Umbilical cord (tissue), 2 donors: ENCODE measurements at places on chromosomes 12 and 14. TPM values are rescaled to one million over a fixed set of nuclear protein-coding genes. Genes with fewer than 3 reads are reported as not detected.
A peak's percentile ranks its signal among the peaks of the same experiment; 100 is the strongest.

- DNase-seq = peak; percentile 58
Observed at GRCh38 chr12:25811656-25812126, 146.8 kb upstream of the RASSF8 start.

- DNase-seq = no peak
Observed at GRCh38 chr14:103301512-103302354, 32.3 kb upstream of the EIF5 start.

GRCh38 chr12:80979251-80979650 is 41.5 kb upstream of the LIN7A start:
- DNase-seq = no peak

Gene PABPN1
- 24.1 TPM for total RNA-seq
